ENCODE measurements at places on chromosomes 4 and X.

- no peak for DNase-seq
These were observed 20.7 kb downstream of the HAND2 start for GRCh38 chr4:173509036-173510001.

GRCh38 chr4:174631901-174632758 is 109.8 kb upstream of the HPGD start:
- DNase-seq, result no peak

DNA sequence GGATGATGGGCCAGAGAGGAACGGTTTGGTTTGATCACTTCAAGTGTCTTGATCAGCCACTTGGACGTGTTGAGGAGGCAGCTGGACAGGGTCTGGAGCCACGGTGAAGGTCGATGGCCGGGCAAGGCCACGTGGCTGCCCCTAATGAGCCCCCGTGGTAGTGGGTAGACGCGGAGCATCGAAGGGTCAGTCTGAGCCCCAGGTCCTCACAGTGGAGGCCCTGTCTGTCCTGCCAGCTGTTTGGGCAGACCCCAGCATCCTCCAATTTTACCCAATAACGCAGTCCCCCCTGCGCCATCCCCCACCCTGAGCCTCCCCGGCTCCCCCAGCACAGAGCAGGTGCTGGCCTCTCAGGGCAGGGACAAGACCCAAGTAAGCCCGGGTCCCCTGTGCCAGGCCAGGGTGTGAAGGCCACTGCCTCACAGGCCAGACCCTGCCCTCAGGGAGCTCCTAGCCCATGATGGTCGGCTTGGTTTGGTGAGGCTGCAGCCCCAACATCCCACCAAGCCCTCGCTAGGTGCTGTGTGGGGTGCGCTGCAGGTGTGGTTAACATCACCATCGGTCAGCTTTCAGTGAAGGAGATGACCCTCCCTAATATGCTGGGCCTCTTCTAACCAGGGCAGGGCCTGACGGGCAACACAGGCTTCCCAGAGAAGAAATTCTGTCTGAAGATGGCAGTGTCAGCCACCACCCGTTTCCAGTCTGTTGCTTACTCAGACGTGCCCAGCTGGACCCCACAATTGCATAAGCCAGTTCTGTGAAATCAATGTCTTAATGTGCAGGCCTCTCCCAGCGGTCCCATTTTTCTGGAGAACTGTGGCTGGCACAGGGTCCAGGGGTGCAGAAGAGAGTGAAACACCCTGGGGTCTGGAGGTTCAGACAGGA is 40.5 kb upstream of the NKX1-1 start:
- DNase-seq, result no peak

GRCh38 chr4:80335554-80336358 is at the start of gene CFAP299:
Gene CFAP299, plus strand, starts transcription at chr4:80335730.
- DNase-seq, result peak; percentile 47

DNA sequence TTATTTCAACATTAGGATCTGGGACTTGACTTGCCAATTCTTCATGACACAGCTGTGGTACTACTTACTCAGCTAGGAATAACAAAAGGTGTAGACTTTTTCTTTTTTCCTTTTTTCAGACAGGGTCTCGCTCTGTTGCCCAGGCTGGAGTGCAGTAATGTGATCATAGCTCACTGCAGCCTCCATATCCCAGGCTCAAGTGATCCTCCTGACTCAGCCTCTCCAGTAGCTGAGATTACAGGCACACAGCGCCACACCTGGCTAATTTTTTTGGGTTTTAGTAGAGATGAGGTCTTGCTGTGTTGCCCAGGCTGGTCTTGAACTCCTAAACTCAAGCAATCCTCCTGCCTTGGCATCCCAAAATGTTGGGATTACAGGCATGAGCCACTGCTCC is 16.3 kb downstream of the NOA1 start:
- DNase-seq, result no peak

- DNase-seq, result no peak
These were observed 255.2 kb downstream of the SLC39A8 start for GRCh38 chr4:102089850-102090621.

DNA sequence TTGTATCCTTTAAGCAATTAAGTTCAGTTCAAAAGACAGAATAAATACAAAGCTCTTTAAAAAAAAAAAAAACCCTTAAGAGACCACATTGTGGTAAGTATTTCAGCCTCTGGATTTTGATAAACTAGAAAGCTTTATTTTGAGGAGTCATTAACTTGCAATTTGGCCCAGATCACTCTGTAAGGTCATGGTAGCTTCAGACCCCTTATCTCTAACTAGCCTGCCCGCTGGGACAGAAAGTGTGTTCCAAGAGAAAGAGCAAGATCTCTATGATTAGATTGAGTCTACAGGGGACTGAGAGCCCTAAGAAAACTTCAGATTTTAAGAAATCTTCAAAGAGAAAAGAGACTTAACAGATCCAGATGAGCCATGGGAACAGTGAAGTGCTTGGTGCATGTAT is 45.6 kb downstream of the GALNT7 start:
- DNase-seq, result no peak

DNA sequence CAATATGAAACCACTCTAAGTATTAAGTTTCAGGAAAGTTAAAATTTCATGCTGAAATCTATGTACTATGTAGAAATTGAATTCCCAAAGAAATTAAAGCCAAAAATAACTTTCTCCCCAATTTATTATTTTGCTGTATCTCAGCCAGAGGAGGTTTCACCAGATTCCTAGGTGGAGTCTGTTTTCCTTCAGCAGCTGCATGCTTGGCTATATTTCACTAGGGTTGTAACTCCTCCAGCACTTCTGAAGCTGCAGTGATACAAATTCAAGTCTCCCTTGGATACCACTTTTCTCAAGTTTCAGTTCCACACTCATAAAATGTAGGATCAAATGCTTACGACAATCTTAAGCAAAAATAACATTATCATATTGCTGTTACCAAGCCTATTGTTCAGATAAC is 41.2 kb upstream of the ZC4H2 start:
- no peak for DNase-seq

GRCh38 chr4:119242417-119242816 is 29.9 kb downstream of the USP53 start:
- no peak for DNase-seq

DNA sequence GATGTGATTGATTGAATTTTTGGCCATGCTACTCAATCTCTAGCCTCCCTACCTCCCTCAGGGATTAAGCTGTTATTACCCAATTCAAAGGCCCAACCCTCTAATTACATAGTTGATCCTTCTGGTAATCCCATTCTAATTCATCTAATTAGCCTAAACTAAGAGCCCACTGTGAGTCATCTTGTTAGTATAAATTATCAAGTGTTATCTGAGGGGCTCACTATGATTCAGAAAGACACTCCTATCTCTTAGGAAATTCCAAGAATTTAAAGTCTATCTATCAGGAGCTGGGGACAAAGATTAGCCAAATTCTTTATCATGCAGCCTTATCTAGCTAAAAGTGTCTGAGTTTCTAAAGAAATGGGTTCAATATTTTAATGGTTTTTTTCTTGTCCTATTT is 32.9 kb upstream of the VEGFC start:
- DNase-seq, result no peak

DNA sequence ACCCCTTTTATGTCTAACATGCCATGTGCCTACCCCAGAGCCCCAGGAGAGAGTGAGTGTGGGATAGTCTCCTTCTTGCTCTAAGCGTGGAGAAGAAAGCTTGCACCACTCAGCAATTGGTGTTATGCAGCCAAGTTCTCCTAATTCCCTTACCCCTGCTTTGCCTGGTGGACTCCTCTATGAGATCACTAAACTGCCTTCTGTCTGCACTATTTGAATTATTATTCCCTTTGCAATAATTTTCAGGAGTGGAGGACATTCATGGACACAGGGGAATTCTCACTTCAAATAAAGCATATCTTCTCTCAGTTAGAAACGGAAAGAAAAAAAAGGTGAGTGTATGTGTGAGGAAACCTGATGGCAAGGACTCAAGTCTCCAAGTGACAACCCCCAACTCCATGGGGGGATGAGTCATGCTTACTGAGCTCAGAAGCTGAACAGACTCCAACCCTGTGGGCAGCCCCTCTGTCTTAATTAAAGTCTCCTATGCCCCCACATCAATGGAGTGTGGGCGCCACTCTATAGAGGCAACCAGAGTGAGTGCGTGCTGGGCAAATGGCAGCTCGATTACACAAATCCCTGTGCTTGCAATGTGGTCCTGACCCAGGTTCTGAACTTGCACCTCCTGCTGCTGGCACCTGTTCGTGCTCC is 381.9 kb downstream of the RAB28 start:
- DNase-seq, result no peak

DNA sequence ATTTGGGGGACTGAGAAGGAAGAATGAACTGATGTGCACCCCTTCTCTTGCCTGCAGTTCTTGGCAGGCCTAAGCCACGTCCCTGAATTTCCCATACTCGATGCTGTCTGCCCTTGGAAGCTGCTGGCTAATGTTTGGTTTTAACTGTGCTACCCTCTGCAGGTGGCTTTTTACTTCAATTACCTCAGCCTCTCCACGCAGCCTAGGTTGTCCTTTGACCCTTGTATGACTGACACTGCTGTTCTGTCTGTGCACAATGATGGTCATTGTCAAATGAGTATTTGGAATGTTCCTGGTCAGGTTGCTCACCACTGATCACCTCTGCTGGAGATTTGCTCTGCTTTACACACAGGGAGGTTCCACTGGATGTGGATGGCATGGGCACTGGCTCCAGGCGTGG is 137.1 kb downstream of the ZNF518B start:
- DNase-seq, result no peak

DNA sequence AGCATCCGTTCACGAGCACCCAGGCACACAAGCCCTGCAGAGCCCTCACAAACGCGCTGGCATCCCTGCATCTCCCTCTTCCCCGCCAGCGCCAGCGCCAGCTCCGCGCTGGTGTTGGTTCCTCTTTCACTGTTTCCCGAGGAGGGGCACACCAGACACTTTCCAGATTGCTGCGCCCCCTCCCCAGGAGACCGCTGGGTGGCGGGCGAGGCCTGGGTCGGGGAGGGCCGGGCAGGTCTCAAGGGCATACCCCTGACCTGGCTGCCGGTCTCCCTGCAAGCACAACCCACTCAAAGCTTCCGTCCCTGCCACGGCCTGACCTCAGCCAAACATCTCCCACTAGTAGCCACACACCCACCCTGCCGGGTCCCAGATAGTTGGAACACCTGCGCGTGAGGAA is 2.2 kb upstream of the NKX1-1 start:
- no peak for DNase-seq

DNA sequence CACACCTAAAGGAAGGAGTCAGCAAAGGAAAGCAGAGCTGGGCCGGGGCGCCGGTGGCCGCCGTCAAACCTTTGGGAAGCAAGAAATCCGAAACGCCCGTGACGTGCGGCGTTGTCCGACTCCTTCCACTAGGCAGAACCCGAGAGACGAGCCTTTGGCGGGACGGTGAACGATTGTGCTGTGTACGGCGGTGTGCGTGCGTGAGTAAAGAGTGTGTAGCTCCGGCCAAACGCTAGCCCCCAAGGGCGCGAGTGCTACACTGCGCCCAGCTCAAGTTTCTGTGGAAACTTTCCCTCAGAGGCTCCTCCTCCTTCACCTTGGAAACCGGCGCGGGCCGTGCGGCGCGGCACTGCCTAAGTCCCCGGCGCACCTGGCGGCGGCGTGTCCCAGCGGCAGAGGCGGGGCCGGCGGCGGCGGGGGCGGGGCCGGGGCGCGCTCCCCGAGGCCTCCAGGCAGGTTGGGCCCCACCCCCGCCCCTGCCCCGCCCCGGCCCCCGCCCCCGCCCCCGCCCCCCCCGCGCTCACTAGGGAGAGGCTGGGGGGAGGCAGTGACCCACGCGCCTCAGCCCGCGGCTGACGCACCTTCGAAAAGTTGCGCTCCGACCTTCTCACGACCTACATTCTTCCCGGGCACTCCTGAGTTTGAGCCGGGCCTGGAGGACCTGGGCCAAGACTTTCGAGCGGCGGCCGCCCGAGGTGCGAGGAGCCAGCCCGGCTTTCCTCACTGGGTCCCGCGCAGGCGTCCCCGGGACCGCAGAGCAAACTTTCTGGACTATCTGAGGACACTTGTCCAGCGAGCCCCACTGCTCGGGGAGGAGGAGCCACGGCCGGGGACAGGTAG is at the start of gene FHIP1A:
Gene FHIP1A, plus strand, starts transcription at position 547 of the 840 bp plus-strand sequence. CDS start 157,084 bp downstream, outside the sequence.
- DNase-seq, result peak; percentile 77

GRCh38 chr4:6509587-6509986 is 37.2 kb upstream of the PPP2R2C start:
- DNase-seq, result no peak

DNA sequence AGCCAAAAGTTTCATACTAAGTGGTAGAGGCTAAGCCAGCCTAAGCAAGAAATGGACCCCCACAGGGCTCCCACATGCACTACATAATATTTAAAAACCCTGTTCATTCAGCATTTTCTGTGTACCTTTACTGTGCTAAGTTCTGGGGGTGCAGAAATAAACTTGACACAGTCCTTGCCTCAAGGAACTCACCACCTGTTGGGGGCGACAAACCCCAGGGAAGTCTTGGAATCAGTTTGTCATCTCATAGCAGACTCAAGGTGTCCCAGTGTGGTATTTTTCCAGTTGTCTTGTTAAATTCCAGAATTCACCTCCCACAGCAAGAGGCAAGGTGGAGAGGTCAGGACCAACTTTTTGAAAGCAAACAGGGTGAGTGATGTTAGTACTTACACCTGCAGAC is 43.1 kb downstream of the ATG4A start:
- DNase-seq, result no peak

- no peak for DNase-seq
These were observed 53.4 kb upstream of the COL25A1 start for GRCh38 chr4:109355835-109356234.

- DNase-seq, result no peak
These were observed 35.4 kb upstream of the CRMP1 start for GRCh38 chr4:5928274-5928673.

GRCh38 chrX:11189097-11189496 is 78.0 kb downstream of the HCCS start:
- no peak for DNase-seq

DNA sequence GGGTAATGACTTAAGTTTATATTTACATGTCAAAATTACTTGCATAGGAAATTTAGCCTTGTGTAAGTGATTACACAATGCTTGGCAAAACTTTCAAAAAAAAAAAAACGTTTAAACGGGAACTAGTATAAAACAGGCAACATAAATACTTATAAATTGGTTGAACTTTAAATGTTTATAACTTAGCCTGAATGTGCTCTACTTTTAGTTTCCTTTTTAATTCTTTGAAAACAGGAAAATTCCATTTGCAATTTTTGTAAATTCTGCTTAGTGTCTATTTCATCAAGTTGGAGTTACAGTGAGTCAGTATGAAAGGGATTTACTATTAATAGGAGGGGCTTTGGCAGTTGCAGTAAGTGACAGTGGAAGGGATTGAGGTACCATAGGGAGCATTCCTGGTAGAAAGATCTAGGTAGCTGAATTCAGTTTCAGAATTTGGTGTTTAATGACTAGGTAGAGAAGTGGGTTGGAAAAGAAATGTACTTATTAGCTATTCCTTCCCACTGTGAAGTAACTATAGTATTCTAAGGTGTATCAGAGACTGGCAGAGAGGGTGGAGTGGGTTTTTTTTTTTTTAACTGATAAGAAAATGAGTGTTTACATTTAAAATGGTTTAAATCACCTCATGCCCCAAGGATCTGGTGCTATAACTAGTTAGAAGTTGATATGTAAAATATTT is 2.8 kb downstream of the STAG2 start:
- DNase-seq, result no peak
